ENCODE measurements at places on chromosomes 3 and 15. TPM values are rescaled to one million over a fixed set of nuclear protein-coding genes. Genes with fewer than 3 reads are reported as not detected.

GRCh38 chr3:10160925-10161324 lies 3.8 kb upstream of the IRAK2 start:
- DNase-seq = no peak

The TNFSF10 gene
- total RNA-seq = 25.3 TPM

DNA sequence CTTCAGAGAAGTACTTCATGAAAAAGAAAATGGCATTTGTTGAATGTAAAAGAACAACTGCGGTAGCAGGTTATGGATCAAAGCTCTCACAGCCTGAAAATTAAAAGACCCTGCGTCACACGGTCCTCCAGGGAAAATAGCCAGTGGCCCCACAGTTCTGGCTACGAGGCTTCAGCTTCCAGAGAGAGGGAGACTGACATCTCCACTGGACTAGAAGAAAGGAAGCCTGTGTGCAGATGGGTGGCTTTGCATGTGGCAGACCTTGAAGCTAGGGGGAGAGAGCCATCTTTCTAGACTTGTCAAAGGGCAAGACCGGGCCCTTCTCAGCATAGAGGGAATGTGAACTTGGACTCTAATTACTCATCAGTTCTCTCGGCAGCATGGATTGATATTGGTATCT lies 159.4 kb downstream of the SLCO3A1 start:
- no peak for DNase-seq

DNA sequence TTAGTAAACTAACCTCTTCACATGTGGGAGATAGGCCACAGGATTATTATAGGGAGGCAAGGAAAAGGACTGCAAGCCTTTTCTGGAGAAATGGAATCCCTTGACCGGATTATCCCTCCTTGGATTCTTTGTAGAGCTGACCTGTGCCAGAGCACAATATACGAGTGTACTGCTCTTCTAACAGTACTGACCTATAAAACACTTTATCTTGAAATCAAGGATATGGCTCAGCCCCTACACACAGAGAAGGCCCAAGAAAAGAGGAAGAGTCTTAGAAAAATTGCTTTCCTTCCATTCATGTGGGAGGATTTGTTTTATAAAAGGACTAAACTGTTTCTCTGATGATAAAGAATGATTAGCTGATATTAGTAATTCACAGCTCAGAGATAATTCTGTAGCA lies 42.2 kb downstream of the DMXL2 start:
- no peak for DNase-seq

Measured in esophagus muscularis mucosa (tissue), 4 donors.